ENCODE measurements at places on chromosomes 1 and 21. TPM values are rescaled to one million over a fixed set of nuclear protein-coding genes. Genes with fewer than 3 reads are reported as not detected.

GRCh38 chr1:30081379-30082102 is 641.8 kb downstream of the MATN1 start:
- DNase-seq = no peak

The CR1L gene
- 1.7 TPM for total RNA-seq

The MROH9 gene
- not detected for total RNA-seq

The BGLAP gene
- 0.42 TPM for total RNA-seq

DNA sequence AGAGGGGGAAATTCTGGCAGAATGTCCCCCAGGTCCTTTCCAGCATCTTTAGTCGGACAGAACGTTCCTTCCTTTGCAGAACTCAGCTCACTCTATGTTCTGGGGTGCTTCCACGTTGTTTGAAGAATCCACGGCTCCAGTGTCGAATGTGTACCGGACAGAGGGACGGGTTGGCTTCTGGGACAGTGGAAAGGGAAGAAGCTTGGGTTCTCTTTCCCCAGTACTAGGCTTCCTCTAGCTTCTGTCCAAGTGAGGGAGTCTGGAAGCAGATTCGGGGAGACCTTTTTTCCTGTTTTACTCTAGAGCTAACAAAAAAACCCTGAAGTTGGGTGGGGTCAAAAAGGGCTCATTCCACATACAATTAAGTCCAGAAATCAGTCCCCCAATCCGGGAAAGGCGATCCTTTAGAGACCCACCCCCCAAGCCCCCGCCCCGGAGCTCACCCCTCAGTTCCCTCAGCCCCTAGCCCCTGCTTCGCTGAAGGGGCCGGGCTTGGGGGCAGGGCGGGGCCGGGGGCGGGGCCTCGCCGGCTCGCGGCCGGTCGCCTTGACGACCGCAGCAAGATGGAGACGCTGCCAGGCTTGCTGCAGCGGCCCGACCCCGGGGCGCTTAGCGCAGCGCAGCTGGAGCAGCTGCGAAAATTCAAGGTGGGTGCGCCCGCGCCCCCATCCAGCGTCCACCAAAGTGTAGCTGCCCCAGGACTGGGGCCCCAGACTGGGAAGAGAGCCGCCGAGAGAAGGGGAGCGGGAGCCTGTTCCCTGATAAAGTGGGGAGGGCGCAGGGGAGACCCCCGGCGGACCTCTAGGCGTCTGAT is at the start of gene RIIAD1:
RIIAD1 (plus strand) TSS at position 549 of the 814 bp plus-strand sequence; CDS start at position 564, 15 bp downstream.
- no peak for DNase-seq

DNA sequence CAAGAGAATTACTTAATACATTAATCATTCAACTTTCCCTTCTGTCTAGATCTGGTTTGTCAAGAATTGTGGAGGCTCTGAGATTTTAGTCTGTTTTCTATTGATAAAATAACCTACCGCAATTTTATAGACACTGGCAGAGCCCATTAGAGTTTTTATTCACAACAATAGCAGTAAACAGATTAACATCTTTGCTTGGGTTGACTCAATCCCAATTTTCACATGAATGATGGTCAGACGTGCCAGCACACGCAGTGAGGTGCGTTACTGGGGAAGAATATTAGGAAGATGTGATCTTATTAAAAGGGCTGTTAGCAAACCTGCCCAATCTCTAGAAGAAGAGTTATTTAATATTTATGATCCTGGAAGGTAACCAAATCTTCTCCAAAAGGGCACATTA is 736.6 kb downstream of the MRPL39 start:
- DNase-seq = no peak

- no peak for DNase-seq
Observed at GRCh38 chr1:186987769-186988168, 159.0 kb downstream of the PLA2G4A start.

The SSR2 gene
- 213 TPM for total RNA-seq

- no peak for DNase-seq
Observed at GRCh38 chr1:235330918-235331285, 2.5 kb downstream of the GGPS1 start.

The IGSF8 gene
- total RNA-seq = 12.5 TPM

GRCh38 chr1:70355920-70356319 is 1.4 kb upstream of the ANKRD13C start:
- no peak for DNase-seq

GRCh38 chr1:155968670-155969069 is 9.7 kb downstream of the ARHGEF2 start:
- DNase-seq = no peak

The COL11A1 gene
- 76.5 TPM for total RNA-seq

The KCNJ6 gene
- total RNA-seq = 0.26 TPM

The FRRS1 gene
- total RNA-seq = 23.2 TPM

The PMF1 gene
- 36.9 TPM for total RNA-seq

DNA sequence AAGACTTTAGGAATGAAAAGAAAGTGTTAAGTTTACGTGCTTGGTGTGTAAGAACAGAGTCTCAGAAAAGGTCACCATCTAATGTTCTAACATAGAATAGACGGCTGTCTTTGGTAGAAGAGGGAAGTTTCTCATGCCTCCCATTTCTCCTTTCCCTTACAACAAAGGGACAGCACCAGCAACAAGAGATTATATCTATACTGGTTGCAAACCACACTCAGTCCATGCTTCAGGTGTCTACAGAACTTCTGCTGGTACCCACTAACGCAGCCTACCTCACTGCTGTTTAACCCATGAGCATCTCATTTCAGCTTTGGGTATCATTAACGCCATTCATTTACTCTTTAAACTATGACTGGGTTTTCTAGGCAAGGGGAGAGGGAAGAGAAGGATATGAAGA is 9.2 kb upstream of the ITPKB start:
- DNase-seq = no peak

The AVPR1B gene
- not detected for total RNA-seq

GRCh38 chr21:45506241-45506817 is 35.9 kb downstream of the SLC19A1 start:
- no peak for DNase-seq

- DNase-seq = peak; percentile 45
Observed at GRCh38 chr1:31712630-31713029, 8.8 kb upstream of the COL16A1 start.

The DIO1 gene
- not detected for total RNA-seq

The ADSS2 gene
- total RNA-seq = 58.8 TPM

DNA sequence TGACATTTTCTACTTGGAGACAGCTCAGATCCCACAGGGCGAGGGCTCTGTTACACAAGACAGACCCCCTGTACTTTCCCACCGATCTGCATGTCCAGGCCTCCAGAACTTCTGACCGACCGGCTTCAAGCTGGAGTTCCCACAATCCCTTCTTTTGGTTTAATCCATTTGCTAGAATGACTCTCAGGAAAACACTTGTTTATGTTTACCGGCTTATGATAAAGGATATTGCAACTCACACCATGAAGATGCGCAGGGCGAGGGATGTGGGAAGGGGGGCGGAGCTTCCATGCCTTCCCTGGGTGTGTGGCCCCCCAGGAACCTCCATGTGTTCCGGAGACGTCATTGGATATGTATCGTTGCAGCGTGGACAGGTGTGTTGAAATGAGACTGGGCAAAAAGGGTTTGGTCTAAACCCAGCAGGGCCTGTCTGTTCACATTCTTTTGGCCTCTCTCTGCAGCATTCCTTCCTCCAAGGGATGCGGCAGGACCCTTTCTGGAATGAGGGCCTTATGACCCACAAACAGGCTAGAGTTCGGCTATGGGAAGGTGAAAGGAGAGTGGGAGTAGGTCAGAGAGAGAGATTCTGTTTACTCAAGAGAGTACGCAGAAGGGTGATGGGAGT is 7.5 kb upstream of the IGSF5 start:
- no peak for DNase-seq

- DNase-seq = no peak
Observed at GRCh38 chr21:34086887-34087306, 13.5 kb downstream of the MRPS6 start.

The TEDDM1 gene
- not detected for total RNA-seq

The AIM2 gene
- 3.0 TPM for total RNA-seq

GRCh38 chr1:213464786-213465460 is 413.9 kb downstream of the RPS6KC1 start:
- no peak for DNase-seq

The LCA5L gene
- total RNA-seq = 1.1 TPM

The KRTAP10-6 gene
- total RNA-seq = not detected

DNA sequence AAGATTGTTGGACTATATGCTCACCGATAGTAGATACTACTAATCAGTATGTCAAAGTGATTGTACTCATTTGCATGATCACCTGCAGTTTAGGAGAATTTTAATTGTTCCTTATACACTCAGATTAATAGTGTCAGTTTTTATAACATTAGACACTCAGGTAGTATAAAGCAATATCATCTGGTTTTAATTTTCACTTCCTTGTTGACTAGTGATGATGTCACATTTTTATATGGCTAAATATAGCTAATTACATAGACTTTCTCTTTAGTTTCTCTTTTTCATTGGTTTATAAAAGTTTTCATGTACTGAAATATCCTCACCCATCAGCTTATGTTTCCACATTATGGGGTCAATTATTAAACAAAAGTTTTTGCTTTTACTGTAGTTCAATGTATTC is 1332.4 kb upstream of the ADGRL2 start:
- DNase-seq = no peak

Data from urinary bladder (tissue), 4 donors.